ENCODE measurements at places on chromosomes 13 and 19.

DNA sequence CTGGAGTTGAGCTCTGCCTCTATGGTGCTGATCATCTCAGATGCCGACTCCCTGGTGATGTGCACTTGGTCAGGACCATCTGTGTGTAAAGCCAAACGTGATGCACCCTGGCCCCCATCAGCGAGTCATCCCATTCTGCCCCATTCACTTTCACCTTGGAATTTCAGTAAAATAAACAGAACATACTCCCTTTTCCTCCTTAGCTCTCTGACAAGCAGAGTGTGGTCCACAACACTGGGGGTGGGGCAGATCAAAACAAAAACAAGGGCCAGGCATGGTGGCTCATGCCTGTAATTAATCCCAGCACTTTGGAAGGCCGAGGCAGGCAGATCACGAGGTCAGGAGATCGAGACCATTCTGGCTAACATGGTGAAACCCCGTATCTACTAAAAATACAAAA is 12.3 kb downstream of the CEACAM20 start:
- DNase-seq, result no peak

DNA sequence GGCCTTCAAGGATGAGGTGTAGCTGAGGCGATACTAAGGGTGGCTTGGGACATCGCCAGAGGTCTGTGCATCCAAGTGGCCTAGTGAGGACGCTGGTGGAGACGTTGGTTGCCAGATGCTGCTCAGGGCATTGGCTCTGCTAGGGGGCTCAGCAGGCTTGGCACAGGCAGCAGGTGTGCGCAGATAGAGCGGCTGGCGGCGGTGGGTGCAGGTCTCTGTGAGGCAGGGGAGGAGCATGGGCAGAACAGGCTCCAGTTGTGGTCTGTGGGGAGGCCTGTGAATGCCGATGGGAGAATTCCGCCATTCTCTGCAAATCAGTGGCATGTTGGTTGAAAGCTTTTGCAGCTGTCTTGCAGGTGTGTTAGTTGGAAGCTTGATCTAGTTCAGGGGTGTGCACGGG is 21.2 kb downstream of the PRAM1 start:
- no peak for DNase-seq

DNA sequence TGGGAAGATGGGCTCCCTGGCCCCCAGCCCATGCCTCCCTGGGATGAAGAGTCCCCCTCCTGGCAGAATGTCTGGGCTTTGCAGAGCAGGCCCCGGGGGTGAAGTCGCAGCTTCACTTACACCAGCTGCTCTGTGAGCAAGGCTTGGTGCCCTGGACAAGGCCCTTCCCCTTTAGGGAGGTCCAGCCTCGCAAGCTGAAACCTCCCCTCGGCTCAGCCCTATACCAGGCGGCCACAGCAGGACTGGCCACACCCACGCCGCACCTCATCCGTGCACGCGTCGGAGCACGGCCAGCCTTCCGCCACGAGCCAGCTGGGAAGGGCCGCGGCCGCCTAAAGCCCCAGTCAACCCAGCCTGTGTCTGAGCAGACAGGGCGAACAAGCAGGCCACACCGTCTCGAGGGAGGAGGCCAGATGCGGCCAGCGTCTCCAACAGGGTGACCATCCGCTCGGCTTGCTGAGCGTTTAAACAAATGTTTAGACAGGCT is 83.2 kb upstream of the MCF2L start:
- DNase-seq, result no peak

DNA sequence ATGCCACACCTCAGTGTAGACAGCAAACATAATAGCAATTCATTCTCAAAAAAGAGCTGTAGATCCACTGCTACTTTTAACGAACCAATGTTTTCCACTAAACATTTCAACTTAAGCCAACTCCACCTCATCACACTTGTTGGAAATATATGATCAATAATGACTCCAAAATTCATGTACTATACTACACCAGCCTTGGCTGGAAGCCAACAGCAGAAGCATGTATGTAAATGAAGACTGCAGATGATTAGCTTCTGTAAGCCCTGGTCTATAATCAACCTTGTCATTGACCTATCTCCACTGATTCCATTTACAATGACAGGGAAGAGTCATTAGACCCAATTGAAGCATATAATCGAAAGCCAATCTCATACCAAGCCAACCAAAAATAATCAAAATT is 71.7 kb downstream of the STK24 start:
- DNase-seq, result no peak

DNA sequence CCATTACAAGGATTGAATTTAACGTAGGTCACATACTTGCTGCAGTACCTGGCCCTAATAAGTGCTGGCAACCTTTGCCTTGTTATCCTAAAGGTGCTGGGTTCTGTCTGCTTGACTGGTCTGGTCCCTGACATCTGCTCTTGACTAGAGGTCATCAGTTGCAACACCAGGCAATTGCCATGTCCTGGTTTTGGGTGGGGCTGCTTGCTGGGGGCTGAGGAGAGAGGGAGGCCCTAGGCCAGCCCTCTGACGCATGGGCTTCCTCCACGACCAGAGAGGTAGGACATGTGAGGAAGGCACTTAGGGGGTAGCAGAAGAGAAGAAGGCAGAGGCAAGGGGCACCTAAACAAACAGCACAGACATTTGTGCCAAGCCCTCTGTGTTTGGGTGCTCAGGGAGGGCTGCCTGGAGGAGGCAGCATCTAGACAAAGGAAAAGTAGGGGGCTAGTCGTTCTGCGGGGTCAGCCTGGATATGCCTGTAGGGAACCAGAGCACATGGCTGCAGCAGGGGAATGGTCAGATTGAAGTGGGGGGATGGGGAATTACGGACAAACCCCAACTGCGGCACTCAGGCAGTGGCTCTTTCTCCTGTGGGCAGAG is 21.7 kb downstream of the VSTM2B start:
- DNase-seq, result no peak

- DNase-seq, result no peak
These were observed 20.2 kb upstream of the ZNF227 start for GRCh38 chr19:44192127-44192526.

- no peak for DNase-seq
These were observed 4.2 kb upstream of the ISYNA1 start for GRCh38 chr19:18441804-18442788.

DNA sequence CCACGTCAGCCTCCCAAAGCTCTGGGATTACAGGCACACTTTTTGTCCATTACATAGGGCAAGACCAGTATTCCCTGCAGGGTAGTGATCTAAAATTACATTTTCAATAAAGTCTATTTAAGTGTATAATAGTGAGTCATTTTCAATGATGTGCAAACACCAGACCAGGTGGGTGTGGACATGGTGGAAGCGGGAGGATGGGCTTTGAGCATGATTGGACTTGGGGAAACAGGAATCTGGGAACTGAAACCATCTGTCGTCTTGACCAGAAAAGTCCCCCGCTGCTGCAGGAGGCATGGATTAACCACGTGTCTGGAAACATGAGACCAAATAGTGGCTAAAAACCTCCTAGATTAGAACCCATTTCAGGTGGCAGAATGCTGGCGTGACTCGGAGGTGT is 4.9 kb downstream of the FXYD3 start:
- DNase-seq, result no peak

- no peak for DNase-seq
These were observed 24.8 kb upstream of the PLA2G4C start for GRCh38 chr19:48135411-48135810.

DNA sequence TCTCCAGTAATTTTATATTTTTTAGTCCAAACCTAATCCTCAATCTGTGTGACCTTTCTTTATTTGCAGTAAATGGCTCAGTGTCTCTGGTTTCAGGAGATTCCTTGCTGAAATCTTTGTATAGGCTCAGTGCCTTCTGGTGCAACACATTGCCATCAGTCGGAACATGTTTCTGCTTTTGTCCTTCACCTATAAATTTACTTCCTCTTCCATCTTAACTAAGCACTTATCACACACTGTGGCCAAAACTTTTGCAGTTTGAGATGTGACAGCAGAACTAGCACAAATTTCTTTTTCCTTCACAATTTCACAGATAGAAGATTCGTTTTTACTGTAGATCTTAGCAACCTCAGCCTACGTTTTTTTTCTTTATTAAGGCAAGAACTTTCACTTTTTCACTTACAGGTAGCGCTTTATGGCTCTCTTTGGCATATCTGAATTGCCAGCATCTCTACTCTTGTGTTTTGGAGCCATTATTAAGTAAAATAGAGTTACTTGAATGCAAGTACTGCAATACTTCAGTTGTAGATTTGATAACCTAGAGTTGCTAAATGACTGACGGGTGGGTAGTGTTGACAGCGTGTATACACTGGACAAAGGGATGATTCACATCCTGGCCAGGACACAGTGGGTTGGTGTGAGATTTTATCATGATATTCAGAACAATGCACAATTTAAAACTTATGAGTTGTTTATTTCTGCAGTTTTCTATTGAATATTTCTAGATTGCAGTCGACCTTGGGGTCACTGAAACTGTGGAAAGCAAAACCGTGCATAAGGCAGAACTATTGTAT is 44.3 kb downstream of the NDFIP2 start:
- no peak for DNase-seq

- DNase-seq, result no peak
These were observed 5.4 kb upstream of the LYPD5 start for GRCh38 chr19:43807651-43808050.

All from naive thymus-derived CD8-positive, alpha-beta T cell (primary cell).